OCI-LY7 (cell line): ENCODE measurements at places on chromosomes 7 and 10. TPM values are rescaled to one million over a fixed set of nuclear protein-coding genes. Genes with fewer than 3 reads are reported as not detected.

EFCAB10 gene
- total RNA-seq, result not detected in 2 replicates

GRCh38 chr10:36263871-36264270 is 621.8 kb upstream of the FZD8 start:
- DNase-seq, result no peak

KIF11 gene
- total RNA-seq, result 103 and 113 TPM in 2 replicates

GRCh38 chr7:54837168-54837567 is 78.2 kb upstream of the SEC61G start:
- no peak for DNase-seq

GRCh38 chr7:2950578-2950977 is 93.1 kb downstream of the CARD11 start:
- DNase-seq, result no peak

GRCh38 chr10:51654918-51655317 is 44.5 kb downstream of the CSTF2T start:
- no peak for DNase-seq

SORCS3 gene
- total RNA-seq, result not detected in 2 replicates

- no peak for DNase-seq
Observed at GRCh38 chr10:11143242-11143641, 125.6 kb downstream of the CELF2 start.

TRIM73 gene
- total RNA-seq, result 22.3 and 26.2 TPM in 2 replicates
